SK-MEL-5 (cell line): ENCODE measurements at places on chromosomes 1 and 21.

DNA sequence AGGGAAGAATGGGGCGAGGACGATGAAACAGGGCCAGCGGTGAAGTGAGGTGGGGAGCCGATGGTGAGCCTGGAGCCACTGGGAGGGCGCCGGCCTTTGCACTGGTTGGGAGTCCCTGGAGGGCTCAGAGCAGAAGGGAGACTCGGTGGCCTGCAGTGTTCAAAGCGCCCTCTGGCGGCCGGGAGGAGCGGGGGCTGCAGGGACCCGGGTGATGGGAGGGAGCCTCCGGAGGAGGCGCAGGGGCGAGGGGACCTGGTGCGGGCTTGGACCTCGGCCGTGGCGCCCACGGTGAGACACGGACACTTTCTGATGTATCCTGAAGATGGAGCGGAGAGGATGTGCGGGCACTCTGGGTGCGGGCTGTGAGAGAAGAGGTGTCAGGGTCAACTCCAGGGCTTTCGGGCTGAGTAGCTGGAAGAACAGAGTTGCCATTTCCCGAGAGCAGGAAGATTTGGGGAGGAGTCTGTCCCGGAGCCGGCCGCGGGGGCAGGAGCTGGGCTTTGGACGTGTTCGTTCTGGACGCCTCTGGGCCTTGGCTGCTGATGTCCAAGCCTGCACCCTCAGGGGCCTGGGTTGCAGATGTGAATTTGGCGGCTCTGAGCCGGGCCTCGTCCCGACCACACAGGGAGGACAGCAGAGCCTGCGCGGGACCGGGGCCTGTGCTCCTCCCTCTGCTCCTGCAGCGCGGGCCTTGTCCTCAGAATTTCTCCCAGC lies 29.7 kb downstream of the HEYL start:
- peak; percentile 68 for DNase-seq

DNA sequence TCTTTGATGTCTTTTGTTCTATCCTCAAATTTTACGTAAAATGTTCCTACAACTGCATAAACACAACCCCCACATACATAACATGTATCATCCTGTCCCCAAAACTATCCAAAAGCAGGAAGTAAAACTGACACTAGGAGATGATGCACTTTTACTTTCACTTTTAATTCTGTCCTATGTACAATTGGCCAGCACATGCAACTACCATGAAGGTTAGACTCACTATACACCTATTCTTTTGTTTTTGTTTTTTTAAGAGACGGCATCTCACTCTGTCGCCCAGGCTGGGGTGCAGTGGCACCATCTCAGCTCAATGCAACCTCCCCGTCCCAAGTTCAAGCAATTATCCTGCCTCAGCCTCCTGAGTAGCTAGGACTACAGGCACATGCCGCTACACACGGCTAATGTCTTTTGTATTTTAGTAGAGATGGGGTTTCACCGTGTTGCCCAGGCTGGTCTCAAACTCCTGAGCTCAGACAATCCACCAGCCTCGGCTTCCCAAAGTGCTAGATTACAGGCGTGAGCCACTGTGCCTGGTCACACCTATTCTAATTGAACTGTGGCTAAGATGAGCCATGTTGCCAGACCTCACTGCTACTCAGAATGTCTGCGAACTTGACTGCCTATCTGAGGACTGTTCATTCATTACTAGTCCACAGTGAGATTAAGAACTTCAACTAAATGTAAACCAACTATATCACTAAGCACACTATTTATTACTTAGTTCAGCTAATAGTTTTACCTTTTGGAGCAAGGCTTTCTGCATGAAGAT lies 48.0 kb downstream of the TOR3A start:
- DNase-seq, result peak; percentile 22

GRCh38 chr1:67491280-67491679 lies 61.1 kb upstream of the SERBP1 start:
- no peak for DNase-seq

- DNase-seq, result no peak
Measured at GRCh38 chr21:45294509-45295291, 7.0 kb upstream of the POFUT2 start.

DNA sequence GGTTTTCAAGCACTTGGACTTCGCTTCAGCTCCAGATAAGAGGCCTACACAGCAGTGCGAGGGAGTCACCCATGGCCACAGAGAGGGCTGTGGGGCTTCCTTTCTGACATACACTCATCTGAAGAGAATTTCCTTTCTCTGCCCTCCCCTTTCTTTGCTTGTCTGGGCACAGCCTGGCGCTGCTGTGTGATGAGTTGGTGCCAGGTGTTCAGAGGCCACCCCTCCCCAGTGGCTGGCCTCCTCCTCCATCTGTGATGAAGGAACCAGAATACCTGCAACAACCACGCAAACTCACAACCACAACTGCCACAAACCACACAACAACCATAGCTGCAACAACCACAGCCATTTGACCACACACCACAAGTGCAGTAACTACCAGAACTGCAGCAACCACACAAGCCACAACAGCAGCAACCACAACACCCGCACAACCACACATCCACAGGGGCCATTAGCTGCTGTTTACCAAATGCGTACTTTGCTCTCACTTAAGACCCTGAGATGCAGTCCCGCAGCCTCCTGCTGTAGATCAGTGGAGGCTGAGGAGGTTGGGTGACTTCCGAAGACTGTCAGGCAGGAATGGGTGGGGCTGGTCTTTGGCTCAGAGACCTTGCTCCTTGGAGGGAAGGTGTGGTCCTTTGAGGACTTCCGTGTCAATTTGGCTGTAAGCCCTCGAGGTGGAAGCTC lies 71.1 kb downstream of the IER5 start:
- DNase-seq, result no peak

- DNase-seq, result no peak
Measured at GRCh38 chr1:216682752-216683151, 40.5 kb downstream of the ESRRG start.

- no peak for DNase-seq
Measured at GRCh38 chr1:229757226-229757625, 131.2 kb downstream of the URB2 start.

- DNase-seq, result no peak
Measured at GRCh38 chr1:4708840-4709507, 54.6 kb downstream of the AJAP1 start.

DNA sequence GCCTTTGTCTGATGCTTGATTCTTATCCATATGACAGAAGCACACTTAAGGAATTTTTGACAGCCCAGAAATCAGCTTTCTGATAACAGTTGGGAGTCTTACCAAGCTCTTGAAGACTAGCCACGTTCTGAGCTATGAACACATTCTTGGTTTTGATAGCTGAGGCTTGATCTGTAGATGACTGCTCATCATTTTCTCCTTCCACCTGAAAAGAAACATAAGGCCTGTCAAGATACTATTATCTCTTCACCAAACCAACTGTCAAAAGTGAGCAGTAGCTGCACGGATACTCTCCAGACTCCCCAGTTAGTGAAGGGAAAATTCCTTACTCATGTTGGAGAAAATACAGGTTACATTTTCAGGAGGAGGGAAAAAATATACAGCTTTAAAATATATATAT lies 12.2 kb downstream of the UBR4 start:
- DNase-seq, result peak; percentile 14

DNA sequence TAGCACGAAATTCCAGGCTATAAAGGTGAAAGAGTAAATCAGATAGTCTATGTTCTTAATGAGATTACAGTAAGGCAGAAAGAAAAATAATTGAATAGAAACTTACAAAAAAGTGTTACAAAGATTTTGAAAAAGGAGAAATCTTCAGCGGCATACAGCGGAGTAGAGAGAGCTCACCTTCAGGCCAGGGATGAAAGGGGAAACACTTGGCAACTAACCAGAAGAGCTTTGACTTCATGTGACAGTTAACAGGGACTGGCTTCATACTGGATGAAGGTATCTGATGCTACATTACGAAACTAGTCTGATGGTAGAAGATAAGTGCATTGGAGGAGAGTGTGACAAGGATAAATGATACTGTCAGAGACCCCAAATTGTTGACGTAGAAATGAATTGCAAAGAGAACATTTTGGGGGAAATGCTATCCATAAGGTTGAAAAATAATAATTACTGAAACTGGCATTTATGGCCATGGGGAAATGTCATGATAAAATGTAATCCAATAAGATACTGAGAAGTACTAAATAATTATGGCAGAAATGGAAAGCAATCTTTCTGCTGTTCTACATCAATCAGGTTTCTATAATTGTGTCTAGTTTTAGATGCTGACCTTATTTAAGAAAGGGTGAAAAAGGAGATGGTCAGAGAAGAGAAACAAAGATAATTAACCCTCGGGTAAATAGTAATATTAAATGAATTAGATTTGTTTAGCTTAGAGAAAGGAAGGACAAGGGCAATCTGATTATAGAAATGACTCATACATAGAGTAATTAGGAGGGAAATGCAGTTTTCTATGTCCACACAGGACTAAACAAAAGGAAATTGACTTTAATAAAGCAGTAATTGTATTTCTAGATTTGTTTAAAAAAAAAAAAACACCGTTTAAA lies 808.7 kb downstream of the NCAM2 start:
- no peak for DNase-seq
